ENCODE measurements at places on chromosomes 16 and 17.

DNA sequence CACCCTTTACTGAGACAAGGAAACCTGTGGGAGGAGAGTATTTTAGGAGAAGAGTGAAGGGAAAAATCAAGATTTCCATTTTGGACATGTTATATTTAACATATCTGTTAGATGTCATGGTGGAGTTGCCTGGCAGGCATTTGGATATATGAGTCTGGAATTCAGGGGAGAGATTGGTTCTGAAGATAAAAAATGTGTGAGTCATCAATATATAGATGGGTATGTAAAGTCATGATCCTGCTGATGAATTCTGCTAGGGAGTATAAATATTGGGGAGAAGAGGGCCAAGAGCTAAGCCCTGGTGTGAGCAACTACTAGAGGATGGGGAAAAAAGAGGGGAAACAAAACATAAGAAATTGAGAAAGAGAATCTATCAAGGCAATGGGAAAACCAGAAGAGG is 151.3 kb upstream of the SOX9 start:
- no peak for DNase-seq

DNA sequence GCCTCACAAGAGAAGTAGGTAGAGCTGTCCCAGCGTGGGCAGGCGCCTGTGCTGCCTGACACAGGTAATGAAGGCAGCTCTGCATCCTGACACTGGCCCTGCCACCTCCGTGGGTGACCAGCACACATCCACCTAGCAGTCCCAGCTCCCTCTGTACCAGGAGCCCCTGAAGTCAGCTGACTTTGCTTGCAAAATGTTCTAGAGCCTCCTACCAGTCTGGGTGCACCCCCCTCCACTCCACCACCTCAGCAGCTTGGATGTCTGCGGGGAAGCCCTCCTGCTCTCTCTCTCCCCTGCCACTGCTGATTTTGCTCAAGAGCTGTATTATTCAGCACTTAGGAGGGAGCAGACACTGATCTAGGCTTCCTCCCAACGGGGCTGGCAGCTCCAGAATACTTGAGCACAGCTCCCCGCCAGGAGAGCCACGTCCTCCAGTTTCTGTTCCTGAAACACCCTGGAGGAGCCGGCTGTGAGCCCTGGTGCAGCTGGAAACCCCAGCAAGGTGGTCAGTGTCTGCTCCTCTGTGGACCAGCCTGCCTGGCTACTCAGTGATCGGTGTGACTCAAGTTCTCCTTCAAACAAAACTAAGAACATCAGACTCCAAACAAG is 1.0 kb downstream of the RNF166 start:
- no peak for DNase-seq

DNA sequence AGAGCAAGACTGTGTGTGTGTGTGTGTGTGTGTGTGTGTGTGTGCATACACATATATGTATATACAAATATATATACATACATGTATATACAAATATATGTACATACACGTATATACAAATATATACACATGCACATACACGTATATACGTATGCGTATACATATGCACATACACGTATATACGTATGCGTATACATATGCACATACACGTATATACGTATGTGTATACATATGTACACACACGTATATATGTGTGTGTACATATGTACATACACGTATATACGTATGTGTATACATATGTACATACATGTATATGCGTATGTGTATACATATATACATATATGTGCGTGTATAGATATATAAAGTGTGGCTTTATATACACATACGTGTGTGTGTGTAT is 31.4 kb downstream of the SPHK1 start:
- no peak for DNase-seq

DNA sequence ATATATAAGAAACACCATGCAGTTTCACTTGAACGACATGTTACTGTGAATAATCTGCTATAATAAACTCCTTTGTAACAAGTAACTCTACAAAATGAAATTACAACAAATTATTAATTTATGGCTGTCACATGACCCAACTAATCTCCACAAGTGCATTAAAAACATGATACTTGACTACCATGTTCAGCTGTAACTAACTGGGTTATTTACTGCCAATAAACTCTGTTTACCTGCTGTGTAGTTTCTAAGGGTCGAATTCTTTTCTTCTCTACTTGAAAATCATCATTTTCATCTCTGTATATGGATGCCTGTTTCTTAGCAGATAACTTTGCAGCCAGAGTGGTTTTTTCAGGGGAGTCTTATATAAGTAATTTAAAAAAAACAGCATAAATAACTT is 14.4 kb downstream of the BRIP1 start:
- DNase-seq: no peak

DNA sequence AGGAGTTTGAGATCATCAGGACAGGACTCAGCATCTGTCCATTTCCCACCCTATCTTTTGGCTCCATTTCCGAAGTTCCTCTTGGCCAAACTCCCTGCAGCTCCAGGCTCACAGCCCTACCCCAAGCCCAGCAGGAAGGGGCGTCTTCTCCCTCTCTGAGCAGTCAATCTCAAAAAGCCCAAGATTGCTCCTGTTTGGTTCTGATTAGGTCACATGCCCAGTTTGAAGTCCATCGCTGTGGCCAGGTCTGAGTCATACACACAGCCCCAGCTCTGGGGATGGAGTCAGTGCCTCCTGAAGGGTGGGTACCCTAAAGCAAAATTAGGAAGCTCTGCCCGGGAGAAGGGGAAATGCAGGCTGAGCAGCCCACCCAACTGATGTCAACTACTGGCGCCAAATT is 23.9 kb downstream of the SNX20 start:
- no peak for DNase-seq

GRCh38 chr17:20228410-20228809 is 219.3 kb downstream of the SPECC1 start:
- no peak for DNase-seq

DNA sequence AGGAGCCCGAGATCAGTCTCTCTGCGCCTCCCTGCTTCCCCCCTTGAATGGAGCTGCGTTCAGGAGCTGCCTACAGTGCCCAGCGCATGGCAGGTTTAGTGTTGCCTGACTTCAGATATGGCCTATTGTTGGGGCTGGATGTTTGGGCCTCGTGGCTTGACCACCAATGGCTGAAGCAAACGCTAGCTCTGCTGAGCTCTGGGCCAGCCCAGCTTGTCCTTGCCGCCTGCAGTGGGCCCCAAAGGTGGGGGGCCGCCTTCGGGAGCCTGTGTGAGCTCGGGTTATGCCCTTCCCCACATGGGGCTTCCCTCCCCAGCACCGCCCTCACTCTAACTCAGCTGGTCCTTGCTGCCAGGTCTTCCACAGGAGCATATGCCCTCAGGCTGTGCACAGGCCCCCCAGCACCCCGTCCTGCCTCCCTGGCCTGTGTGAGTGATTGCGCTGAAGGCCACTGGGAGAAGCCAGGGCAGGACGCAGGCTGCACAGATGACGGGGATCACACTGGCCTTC is 2.0 kb upstream of the METTL26 start:
- DNase-seq: no peak

GRCh38 chr17:17216776-17217175 is 10.6 kb upstream of the PLD6 start:
- no peak for DNase-seq

- DNase-seq: no peak
Measured at GRCh38 chr17:60390925-60391470, 935 bp downstream of the USP32 start.

DNA sequence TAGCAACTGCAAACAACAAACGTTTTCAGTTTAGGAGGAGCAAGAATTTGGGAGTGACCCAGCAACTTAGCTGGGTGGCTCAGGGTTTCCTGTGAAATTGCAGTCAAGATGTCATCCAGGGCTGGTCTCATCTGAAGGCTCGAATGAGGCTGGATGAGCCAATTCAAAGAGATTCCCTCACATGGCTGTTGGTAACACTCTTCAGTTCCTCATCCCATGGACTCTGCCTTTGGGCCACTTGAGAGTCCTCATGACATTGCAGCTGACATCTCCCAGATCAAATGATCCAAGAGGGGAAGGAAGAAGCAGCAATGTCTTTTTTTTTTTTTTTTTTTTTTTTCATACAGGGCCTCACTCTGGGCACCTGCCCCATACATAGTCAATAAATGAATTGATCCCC is 26.3 kb downstream of the UBALD1 start:
- DNase-seq: no peak

GRCh38 chr16:27973678-27974077 is 89.8 kb downstream of the GSG1L start:
- DNase-seq: no peak

Measured in SHP77 treated with DMSO at 0.1 percent for 48 hours (cell line).